A673 (cell line): ENCODE measurements at places on chromosomes 1 and 21. TPM values are rescaled to one million over a fixed set of nuclear protein-coding genes. Genes with fewer than 3 reads are reported as not detected.
A peak's percentile ranks its signal among the peaks of the same experiment; 100 is the strongest.

Gene FNBP1L
- total RNA-seq, result 37.7 and 39.6 TPM in 2 replicates

Gene OR6N1
- not detected in 2 replicates for total RNA-seq

Gene RBM8A
- 255 and 276 TPM in 2 replicates for total RNA-seq

Gene HPDL
- total RNA-seq, result 7.3 and 7.8 TPM in 2 replicates

Gene LCA5L
- 0.69 and 1.3 TPM in 2 replicates for total RNA-seq

Gene S100A9
- total RNA-seq, result not detected in 2 replicates

DNA sequence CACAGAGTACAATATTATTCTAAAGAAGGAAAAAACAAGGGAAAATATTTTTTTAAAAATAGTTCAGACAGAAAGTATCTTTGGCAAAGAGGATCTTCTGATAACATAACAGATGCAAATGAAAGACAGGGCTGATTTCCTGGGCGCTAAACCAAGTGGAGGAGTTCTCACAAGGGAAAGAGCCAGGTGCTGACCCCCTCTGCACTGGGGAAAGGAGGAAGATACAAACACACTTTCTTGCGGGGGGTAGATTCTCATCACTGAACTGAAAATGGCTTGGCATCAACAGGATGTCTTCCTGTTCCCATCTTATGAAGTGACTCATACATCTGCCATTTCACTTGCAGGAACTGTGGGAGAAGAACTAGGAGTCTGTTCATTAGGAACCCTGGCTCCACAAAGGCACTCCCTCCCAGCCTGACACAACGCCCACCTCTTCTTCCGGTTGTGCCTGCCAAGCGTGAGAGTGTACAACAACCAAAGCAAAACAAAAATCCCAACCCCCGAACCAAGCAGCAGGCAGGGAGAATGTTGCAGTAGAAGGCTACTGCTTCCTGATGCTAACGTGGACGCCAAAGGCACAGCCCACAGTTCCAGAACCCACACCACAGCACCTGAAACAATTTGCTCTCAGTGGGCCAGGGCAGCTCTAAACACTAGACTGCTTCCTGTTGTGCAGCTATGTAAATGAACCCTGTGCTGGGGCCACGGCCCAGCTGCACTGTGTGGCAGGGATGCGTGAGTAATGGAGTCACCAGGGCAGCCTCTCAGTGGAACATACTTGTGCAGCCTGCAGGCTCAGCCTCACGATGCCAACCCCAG, 51.0 kb downstream of the GADD45A start:
- H3K27ac ChIP-seq, result peak overlapping the region; percentile 74
- DNase-seq, result peak; percentile 98
- peaks cover 67% of the 10 kb centered on the region for H3K4me1 ChIP-seq
- no peaks in the 10 kb centered on the region for H3K27me3 ChIP-seq

GRCh38 chr1:173210716-173211231, 3.6 kb upstream of the TNFSF4 start:
- no peaks in the 10 kb centered on the region for H3K36me3 ChIP-seq
- no peak overlapping the region for H3K4me3 ChIP-seq
- DNase-seq, result peak; percentile 10
- no peaks in the 10 kb centered on the region for H3K4me1 ChIP-seq
- H3K27ac ChIP-seq, result no peak overlapping the region
- H3K27me3 ChIP-seq, result no peaks in the 10 kb centered on the region

DNA sequence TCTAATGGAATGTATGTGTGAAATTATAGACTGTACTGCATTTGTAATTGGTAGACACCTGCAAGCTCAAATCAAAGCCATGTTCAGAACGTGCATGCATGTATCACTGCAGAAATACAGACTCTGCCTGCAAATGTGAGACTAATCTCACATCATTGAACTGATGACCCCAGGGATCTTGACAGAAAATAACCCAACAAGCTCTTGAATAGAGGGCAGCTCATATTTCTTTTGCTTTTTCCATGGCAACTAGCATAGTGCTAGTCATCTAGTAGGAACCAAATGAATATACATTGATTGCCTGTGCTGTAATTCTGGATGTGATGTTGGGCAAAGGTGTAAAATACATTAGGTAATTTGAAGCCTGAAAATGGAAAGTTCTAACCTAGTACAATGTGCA, 62.4 kb downstream of the PTPRC start:
- no peak for DNase-seq
- H3K36me3 ChIP-seq, result no peaks in the 10 kb centered on the region
- no peak overlapping the region for H3K27ac ChIP-seq
- H3K27me3 ChIP-seq, result no peaks in the 10 kb centered on the region
- no peaks in the 10 kb centered on the region for H3K4me1 ChIP-seq

DNA sequence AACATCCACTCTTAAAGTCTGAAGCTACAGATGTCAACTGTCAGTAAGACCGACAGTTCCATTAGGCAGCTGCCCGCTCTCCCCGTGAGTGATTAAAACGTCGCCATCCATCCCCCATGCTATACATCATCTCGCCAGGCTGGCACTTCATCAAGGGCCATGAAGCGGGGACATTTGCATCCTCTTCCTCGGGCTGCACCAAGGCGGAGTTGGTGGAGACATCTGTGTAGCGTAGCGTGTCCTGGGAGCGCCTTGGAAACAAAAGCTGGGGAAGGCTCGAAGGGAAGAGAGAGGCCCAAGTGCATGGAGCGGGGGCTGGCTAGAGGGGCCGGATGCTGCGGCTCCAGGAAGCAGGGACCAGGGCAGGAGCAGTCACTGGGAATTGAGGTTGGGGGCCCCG, 250.1 kb downstream of the KAZN start:
- no peaks in the 10 kb centered on the region for H3K36me3 ChIP-seq
- no peaks in the 10 kb centered on the region for H3K4me1 ChIP-seq
- no peak overlapping the region for H3K27ac ChIP-seq
- DNase-seq, result no peak
- H3K27me3 ChIP-seq, result no peaks in the 10 kb centered on the region

GRCh38 chr1:87117761-87118368, 203.4 kb downstream of the HS2ST1 start:
- H3K4me3 ChIP-seq, result no peak overlapping the region
- no peak overlapping the region for H3K27ac ChIP-seq
- no peaks in the 10 kb centered on the region for H3K27me3 ChIP-seq
- peaks cover 27% of the 10 kb centered on the region for H3K4me1 ChIP-seq
- peak; percentile 73 for DNase-seq

DNA sequence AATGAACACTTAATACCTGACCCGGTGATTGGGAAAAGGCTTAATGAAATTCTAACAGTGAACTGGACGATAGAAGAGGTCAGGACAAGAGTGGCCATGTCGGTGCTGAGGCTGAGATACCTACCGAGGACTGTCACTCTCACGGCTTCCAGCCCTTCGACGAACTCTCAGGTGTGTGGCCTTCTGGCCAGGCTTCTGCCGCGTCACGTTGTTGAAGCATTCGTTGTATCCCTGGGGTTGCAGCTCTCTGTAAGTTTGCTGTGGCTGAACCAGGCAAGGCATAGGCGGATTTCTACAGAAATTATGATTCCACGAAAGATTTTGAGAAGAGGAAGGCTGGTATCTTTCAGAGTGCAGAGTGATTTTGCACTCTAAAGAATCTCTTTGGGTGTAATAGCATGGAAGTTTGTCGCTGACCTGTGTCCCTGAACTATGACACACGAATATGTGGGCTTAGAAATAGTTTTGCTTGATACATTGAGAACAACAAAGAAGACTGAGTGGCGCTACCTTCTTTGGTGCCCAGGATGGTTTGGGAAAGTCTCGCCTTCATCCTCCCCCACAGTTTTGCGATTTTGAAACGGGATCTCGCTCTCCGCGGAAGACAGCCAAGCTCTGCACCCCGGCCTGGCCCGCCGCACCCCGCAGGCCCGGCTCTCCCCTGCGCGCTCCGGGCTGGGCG, 403 bp upstream of the EPHX4 start:
- peak overlapping the region; percentile 67 for H3K4me3 ChIP-seq
- no peak overlapping the region for H3K27ac ChIP-seq
- H3K36me3 ChIP-seq, result no peaks in the 10 kb centered on the region
- H3K4me1 ChIP-seq, result peaks cover 7% of the 10 kb centered on the region
